ENCODE measurements at places on chromosomes 6 and 20.

- no peak for DNase-seq
Observed at GRCh38 chr6:89555031-89555430, 83.5 kb downstream of the LYRM2 start.

DNA sequence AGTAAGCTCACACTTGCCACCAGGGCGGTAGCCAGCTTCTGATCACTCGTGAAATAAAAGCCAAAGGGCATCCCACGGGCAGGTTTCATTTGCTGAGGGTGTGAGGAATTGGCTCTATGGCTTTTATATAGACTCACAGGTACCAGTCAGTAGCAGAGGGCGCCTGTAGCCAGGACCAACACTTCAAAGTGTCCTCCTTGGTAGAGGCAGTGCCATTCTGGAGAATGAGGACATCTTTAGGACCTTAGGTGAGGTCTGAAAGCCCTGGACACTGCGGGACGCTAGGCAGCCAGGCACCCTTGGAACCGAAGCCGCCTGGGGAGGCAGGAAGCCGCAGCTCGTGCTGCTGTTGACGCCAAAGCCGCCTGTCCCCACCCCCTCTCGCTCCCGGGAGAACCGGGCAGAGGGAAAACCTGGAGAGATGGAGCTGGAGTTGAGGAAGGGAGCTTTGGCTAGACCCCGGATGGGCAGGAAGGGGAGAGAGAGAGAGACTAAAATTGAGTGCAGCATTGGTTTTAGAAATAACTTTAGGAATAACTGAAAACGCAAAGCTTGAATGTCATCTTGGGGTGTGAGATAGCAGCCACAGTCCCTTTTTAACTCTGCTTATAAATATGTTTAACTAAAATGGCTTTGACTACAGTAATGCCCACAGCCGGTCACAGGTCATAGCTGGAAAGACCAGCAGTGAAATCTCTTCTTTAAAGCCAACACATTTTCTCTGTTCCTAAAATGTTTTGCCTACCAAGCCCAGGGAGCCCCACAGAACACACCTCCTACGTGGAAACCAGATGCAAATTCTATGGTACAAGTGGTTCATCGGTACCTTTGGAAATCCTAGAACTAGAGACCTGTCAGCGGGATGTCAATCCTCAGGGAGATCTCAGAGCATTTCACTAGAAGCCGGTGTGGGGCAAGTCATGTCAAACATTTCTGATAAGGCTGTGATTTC lies 128.5 kb upstream of the CDYL start:
- peak; percentile 8 for DNase-seq

DNA sequence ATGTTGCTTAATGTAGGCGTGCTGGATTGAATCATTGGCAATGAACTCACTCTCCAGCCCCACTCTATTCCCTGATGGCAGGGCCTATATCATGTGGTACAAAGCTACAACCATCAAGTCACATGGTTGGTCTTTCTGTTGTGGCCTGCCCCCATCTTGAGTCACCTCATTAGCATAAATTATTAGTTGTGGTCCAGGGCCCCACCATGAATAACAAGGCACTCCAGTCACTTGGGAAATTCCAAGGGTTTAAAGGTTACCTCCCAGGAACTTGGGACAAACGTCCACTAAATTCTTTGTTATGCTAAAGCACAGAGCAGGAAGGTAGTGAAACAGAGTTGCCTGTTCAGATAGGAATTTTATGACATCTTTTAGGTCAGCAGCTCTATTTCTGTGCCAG lies 193.7 kb downstream of the SLC35F1 start:
- DNase-seq: no peak

DNA sequence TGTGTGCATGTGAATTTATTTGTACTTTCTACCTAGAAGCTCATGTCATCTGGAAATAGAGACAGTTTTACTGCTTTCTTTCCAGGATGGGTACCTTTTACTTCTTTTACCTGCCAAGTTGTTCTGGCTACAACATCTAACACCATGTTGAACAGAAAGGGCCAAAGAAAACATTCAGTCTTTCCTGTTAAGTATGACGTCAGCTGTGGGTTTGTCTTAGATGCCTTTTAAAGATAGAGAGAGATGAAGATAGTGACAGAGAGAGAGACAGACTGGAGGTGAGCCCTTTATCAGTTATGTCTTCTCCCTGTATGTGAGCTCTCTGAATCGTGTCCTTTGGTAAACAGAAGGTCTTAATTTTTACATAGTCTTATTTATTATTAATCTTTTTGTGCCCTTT lies 3.4 kb upstream of the DACT2 start:
- no peak for DNase-seq

- DNase-seq: peak; percentile 66
Observed at GRCh38 chr6:168884646-168885086, 369.0 kb downstream of the THBS2 start.

DNA sequence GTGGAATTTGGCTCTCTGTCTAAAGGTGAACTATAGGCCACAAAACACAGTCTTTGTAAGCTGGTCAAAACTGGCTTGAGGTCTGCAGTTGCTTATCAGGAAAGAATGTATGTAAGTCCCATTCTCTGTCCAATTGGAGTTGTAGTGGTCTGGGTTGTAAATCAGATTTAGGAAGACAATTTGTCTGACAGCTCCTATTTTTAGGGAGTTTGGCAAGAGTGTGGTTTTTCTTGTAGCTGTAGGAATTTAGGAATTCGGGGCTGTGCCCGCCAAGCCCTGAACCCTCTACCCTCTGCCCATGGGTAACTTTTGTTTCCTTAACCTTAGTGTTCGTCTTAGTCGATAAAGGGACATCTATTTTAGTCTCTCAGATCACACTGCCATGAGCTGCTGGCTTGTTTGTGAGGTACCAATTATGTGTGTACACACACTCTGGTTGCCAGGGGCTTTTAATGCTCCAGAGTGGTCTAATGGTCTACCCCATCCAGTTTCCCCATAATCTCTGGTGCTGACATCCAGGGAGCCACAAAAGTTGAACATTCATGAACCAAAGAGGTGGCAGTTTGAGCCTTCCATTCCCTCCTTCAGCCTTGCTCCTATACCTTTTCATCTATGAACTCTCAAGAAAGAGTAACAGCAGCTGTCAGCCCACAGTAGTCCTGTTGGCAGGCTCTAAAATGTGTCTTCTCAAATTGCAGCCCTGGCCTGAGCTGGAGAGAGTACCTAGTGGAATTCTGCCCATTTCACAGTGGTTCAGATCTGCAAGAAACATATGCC lies 93.0 kb downstream of the ANKRD6 start:
- no peak for DNase-seq

DNA sequence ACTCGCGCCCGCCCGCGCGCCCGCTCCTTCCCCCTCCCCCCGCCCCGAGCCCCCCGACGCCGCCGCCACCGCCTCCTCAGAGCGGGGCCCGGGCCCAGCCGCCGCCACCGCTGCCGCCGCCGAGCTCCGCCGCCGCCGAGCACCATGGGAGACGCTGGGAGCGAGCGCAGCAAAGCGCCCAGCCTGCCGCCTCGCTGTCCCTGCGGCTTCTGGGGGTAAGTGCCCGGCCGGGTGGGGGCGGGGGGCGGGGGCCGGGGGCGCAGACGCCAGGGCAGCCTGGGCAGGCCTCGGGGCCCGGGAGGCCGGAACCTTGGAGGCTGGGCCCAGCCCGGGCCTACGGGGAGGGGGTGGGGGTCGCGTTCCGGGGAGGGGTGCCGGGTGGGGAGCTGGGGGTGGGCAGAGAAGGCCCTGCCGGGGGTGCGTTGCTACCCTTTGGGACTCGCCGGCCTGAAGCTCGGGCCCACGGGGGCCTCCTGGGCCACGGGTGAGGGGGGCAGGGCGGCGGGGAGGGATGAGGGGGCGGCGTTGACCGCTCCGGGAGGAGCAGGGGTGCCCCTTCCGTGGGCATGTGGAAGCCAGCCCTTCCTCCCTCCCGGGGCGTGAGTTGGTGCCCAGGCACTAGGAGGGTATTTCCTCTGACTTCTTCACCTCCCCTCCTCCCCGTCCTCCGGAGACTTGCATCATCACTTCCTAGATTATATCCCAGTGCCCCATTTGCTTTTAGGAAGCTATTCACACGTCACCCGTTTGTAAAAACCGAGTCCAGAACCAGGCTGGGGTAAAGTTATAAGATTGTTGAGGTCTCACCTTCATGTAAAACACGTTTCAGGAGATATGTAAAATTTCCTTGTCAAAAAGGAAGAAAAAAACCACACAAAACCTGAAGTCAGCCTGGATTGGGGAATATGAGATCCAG lies 533 bp downstream of the ZFAND3 start:
- no peak for DNase-seq

- no peak for DNase-seq
Observed at GRCh38 chr20:20009784-20010253, 7.3 kb upstream of the NAA20 start.

- no peak for DNase-seq
Observed at GRCh38 chr20:10259166-10259565, 40.5 kb downstream of the SNAP25 start.

DNA sequence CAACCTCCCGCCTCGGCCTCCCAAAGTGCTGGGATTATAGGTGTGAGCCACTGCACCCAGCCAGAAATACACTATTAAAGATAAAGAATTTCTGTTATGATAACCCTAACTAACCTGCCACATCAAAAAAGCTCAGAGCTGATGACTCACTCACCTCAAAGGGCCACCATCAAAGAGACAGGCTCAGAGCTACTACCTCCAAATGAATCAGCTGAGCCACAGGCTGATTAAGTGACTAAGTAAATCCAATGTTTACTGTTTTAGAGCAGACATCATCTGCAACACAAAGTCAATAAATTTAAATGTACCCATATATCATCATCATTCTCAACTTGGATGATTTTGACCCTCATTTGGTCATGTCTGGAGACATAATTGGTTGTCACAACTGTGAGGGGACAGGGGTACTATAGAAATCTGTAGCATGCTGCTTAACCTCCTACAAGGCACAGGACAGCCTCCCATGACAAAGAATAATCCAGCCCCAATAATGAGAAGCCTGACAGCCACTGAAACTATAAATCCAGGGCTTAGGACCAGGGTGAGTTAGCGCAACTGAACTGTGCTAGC lies 106.5 kb downstream of the ATP9A start:
- DNase-seq: no peak

GRCh38 chr6:170516783-170517616 lies 36.1 kb downstream of the PSMB1 start:
- DNase-seq: peak; percentile 10

DNA sequence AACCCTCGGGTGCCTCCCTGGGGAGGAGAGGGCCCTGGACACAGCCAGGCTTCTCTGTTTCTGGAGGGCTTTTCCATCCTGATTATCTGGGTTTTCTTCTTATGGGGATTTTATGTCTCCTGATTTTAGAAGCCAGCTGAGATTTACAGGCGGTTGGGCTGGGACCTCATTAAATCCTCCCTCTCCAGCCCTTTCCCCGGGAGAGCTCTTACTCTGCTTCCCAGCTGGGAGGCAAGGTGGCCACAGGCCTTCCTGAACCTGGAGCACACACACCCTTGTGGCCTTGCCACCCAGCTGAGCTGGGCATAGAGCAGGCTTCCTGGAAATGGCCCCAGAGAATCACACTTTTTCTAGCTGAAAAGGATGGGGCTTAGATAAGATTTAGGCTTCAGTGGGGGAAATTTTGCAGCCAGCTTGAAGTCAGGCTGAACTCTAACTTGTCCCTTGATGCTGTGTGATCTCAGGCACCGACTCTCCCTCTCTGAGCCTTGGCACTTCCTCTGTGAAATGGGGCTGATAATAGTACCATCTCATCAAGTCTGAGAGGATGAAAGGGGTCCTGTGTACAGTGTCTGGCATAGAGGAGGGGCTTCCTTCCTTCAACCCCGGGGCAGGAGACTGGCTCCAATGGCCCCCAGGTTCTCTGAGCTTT lies 16.6 kb downstream of the VSTM2L start:
- DNase-seq: no peak

GRCh38 chr6:3808759-3809514 lies 40.2 kb upstream of the FAM50B start:
- DNase-seq: no peak

DNA sequence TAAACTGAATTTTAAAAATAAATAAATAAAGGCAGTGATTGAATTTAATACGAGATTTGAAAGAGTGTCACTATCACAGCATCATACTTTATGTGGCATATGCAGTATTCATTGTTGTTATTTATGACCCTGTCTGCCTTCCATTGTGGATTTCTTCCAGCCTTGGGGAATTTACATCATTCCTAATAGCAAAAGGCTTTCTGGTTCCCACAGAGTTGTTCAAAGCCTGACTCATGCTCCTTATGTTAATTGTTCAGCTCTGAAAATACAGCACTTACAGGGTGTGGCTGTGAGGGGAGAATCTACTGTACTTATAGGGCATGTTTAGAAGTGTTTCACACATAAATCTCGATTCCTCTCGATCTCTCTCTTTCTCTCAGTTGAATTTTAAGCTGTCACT lies 54.4 kb downstream of the JAG1 start:
- DNase-seq: no peak

DNA sequence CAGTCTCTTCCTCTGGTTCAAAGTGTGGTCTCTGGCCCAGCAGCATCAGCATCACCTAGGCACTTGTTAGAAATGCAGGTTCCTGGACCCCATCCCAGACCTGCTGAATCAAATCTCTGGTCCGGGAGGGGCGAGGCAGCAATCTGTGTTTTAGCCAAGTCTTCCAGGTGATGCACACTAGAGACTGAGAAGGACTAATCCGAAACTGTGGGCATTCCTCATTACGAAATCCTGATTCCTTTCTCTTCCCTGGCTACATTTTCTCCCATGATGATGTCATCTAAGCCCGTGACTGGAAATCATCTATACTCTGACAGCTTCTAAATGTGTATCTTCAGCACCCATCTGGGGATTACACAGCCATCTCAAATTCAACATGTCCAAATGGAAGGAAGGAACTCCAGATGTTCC lies 39.7 kb upstream of the PRND start:
- DNase-seq: no peak

GRCh38 chr20:39829256-39829655 lies 859.8 kb downstream of the MAFB start:
- no peak for DNase-seq

- DNase-seq: no peak
Observed at GRCh38 chr6:52077961-52078625, 9.3 kb downstream of the PKHD1 start.

DNA sequence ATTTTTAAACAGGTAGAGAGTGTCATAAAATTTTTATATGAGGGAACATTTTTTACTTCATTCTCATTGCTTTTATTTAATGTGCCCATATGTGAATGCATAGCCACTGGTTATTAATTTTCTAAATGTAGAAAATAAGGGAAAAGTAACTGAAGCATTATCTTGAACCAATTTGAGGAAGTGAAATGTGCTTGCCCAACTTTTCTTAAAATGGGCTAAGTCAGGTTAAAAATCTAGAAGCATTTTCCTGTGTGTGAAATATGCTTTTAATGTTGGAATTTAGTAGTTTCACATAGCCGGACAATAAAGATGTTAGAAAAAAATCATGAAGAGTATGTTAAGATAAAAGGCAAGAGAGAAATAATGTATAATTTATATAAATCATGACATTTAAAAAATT lies 3.8 kb downstream of the SEC23B start:
- no peak for DNase-seq

GRCh38 chr20:14055127-14055742 lies 59.9 kb downstream of the MACROD2 start:
- no peak for DNase-seq

- DNase-seq: no peak
Observed at GRCh38 chr6:107816818-107817217, 7.3 kb downstream of the SCML4 start.

- no peak for DNase-seq
Observed at GRCh38 chr6:122704066-122704465, 75.5 kb upstream of the FABP7 start.

Measured in stimulated activated CD4-positive, alpha-beta T cell treated with anti-CD3 and anti-CD28 coated beads, Interleukin-1b, Interleukin-23, amount 100 ng/mL, for 24 hours (primary cell).